Stimulated activated CD8-positive, alpha-beta memory T cell treated with anti-CD3 and anti-CD28 coated beads, Interleukin-7, amount 100 ng/mL, for 1 hour (primary cell): ENCODE measurements at places on chromosomes 4 and X.

DNA sequence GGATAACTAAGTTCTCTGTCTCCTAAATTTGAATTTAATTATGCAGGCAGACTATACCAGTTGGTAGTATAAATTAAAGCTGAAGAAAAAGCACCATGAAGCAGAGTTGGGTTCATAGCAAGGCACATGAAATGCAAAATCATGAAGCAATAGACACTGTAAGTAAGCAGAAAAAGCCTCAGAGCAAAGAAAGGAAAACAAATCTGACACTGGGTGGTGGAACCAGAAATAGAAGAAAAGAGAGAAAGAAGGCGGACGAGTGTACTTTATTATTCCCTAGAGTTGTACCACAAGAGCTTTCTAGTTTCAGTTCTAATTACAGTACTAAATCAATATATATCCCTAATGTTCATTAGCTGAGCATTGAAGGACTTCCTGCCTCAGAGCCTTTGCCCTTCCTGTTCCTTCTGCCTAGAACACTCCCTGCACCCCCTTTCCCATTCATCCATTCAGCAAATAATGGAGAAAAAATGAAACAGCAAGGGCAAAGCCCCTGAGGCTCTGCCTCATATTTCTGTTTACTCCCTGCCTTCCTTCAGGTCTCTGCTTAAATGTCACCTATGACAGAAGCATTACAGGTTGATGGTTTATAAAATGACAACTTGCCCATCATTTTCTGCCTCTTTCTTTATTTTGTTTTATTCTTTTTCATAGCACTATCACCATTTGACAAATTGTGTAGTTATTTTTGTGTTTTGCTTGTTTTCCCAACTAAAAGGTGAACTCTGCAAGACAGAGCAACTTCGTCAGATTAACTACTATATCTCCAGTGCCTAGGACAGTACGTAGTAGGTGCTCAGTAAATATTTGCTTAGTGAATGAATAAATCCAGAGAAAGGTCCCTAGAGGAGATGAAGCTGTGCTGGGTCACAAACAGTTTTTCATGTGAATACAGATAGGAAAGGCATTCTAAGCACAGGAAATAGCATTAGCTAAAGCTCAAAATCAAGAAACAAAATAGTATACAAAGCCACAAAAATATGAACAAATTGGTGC, 154.0 kb upstream of the RASGEF1B start:
- DNase-seq: no peak

DNA sequence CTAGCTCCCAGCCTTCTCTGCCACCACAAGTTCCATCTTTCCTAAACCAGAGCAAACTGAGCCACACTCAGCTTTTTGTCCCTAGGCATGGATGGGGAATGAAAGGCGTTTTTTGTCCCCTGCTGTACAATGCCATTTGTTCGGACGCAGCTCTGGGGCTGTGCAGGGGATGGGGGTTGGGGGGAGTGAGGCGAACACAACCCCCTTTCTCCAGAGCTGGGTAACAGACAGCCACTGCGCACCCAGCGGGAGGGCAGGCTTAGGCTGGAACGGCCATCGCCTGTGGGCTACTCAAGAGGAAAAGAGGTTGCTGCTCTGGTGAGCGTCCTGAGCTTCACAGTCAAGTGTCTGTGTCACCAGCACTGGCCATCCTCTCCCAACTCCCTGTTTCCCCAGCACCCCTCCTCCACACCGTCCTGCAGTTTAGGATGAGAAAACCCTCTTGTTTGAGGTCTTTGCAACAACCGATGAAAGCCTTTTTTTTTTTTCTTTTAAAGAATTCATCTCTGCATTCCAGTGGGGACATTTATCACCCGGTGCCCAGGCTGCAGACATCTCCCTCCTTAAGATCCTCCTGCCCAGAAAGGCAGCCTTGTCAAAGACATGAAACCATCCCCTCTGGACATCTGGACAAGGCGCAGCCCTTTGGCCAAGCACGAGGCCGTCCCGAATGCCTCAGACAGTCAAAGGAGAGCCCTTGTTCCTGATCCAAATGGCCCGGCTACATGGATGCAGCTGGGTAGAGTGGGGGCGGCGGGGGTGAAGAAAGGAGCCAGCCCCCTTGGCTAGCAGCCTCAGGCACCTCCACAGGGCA, 419.6 kb downstream of the BCOR start:
- DNase-seq: no peak

DNA sequence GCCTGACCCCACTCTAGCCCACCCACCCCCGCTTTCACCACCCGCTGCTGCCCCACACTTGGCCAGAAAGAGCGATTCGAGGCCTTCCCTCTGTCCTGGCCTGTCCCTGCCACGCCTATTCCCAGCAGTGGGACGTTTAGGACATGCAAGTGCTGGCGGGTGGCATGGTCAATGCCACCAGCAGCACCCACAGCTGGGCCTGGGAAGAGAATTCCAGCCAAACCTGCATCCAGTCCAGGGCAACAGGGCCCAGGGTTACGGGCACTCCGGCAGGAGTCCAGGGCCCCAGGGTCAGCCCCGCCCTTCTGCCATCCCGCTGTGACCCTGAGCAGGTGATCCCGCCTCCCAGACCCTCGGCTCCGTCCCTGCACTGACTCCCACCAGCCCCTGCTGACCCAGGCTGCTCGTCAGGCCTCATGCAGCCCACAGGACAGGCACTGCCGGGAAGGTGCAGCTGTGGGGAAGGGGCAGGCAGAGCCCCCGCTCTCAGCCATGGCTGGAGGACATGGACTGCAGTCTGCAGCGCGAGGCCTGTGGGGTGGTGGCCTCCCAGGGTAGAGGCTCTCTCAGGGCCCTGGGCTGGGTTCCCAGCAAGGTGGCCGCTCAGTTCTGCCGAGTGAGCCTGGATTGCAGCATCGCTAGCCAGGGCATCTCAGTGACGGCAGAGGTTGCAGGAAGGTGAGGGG, 6.8 kb upstream of the HTRA3 start:
- DNase-seq: no peak

DNA sequence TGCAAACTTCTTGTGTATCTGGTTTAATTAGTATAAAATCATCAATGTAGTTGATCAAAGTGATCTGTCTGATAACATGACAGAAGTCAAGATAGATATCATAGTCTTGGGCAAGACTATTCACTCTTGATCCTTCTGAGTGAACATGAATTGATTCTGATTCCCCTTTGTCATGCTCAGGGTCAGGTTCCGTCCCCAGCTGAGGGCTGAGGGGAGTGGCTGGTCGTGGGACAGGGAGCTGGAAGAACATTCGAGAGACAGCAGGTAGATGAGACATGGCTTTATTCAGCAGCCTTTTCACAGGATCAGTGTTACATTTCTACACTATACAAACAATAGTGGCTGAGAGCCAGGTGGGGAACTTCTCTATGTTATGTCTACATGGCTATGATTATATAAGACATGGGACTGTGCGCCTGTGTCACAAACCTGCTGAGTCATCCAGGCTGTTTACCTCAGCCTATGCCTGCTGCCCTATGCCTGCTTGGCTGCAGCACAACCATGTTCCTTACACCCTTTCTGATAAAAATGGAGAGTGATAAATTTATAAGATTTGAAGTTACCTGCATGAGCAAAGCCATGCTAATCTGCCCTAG, 586.9 kb upstream of the NR3C2 start:
- DNase-seq: no peak

DNA sequence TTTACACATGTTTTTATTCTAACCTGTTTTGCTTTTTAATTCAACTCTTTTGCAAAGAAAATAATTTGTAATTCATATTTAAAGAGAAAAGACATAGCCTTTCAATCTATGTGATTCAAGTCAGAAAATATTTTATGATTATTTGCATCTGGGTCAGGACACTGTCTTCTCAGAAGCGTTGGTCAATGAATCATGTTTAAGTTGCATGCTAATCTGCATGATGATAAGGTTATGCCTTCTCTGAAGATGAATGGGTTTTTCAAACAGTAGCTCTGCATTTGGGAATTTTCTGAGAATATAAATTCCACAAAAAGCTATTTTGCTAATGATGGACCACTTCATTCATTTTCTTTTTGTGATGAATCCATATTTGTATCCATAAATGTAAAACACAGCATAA, 282.5 kb downstream of the TMA16 start:
- DNase-seq: no peak
